Calu3 (cell line): ENCODE measurements at places on chromosomes 2 and 18. TPM values are rescaled to one million over a fixed set of nuclear protein-coding genes. Genes with fewer than 3 reads are reported as not detected.

- no peak overlapping the region for H3K27ac ChIP-seq
- DNase-seq, result no peak
- no peaks in the 10 kb centered on the region for H3K36me3 ChIP-seq
These were observed 213.6 kb downstream of the RDH14 start for GRCh38 chr2:18346874-18347273.

FBXO36 gene
- 0.42 and 0.83 TPM in 2 replicates for total RNA-seq

CLEC4F gene
- total RNA-seq, result not detected in 2 replicates

- no peaks in the 10 kb centered on the region for H3K36me3 ChIP-seq
- H3K4me3 ChIP-seq, result no peak overlapping the region
- no peak for DNase-seq
- H3K27ac ChIP-seq, result no peak overlapping the region
- peaks cover 71% of the 10 kb centered on the region for H3K27me3 ChIP-seq
These were observed 133.6 kb upstream of the APCDD1 start for GRCh38 chr18:10320791-10321190.

GRCh38 chr2:33178209-33178608 is 231.5 kb downstream of the LTBP1 start:
- H3K4me3 ChIP-seq, result no peak overlapping the region
- H3K27ac ChIP-seq, result no peak overlapping the region
- DNase-seq, result no peak
- H3K36me3 ChIP-seq, result no peaks in the 10 kb centered on the region
- no peaks in the 10 kb centered on the region for H3K4me1 ChIP-seq
